Upper lobe of right lung (tissue), 1 donor: ENCODE measurements at places on chromosomes 5 and 9. TPM values are rescaled to one million over a fixed set of nuclear protein-coding genes. Genes with fewer than 3 reads are reported as not detected.

The INVS gene
- 22.2 TPM for total RNA-seq

The CARTPT gene
- total RNA-seq: not detected

The INSL6 gene
- total RNA-seq: not detected

The ITK gene
- 8.1 TPM for total RNA-seq

The BSPRY gene
- 10.8 TPM for total RNA-seq

The INSYN2B gene
- 0.17 TPM for total RNA-seq

The SMIM33 gene
- total RNA-seq: not detected

The AGXT2 gene
- not detected for total RNA-seq

The PCDHB14 gene
- 3.0 TPM for total RNA-seq

The NUDT12 gene
- 10.5 TPM for total RNA-seq

The SH2D3C gene
- total RNA-seq: 85.3 TPM

The TNFSF8 gene
- 3.8 TPM for total RNA-seq

The POLR3G gene
- total RNA-seq: 0.93 TPM

The C9orf153 gene
- 0.23 TPM for total RNA-seq

The CCL27 gene
- not detected for total RNA-seq
